ENCODE measurements at places on chromosomes 3 and 15.

- DNase-seq = no peak
These were observed 181.0 kb downstream of the ATG7 start for GRCh38 chr3:11452885-11453847.

DNA sequence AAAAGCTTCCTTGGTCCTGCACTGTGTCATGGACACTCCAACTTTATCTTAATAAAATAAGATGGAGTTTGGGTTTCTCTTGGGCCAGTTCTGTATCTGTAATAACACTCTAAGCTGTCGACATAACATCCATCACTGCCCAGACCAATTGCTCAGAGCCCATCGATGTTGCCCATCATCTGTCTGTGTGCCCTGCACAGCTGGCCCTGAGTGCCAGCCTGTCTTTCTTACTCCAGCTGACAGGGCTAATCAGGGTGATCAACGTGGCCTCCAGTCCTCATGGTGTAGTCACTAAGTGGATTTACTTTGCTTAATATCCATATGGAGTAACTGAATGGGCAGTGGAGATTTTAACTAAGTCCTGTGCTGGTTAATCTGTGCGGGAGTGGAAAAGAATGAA is 419.8 kb upstream of the TPM1 start:
- DNase-seq = no peak

GRCh38 chr15:67033012-67033411 is 32.4 kb upstream of the SMAD3 start:
- no peak for DNase-seq

DNA sequence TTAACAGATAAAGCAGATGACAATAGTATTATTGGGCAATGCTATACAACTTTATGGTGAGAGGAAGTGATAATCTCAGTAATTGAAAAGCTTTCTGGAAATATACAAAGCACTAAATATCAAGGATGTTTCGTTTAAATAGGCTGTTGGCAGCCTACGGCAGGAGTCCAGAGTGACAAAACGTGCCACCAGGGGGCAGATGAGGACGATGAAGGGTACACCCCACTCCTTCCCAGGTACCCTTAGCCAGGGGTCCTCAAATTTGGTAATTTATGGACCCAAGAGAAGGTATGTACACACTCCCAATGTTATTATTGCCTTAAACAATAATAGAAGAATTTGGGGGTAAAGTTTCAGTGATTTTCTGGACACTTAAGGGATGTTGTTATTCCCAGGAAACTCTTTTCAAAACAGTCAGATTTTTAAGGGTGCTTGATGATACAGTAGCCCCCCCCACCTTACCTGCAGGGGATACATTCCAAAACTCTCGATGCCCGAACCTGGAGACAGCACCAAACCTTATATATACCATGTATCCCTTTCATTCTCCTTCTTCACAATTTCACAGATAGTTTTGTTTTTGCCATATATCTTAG is 1.4 kb upstream of the MAGEL2 start:
- DNase-seq = peak; percentile 56

DNA sequence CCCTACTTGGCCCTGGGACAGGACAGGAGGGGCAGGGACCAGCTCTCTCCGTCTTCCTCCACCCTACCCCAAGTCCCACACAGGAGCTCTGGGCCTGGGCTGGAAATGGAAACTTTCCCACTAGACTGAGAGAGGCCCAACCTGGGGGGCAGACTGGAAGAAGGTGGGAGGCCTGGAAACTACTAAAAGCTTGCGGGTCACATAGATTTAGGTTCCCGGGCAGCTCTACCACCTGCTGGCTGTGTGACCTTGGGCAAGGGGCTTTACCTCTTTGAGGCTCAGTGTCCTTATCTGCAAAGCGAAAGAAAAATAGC is 49.9 kb upstream of the CCDC174 start:
- no peak for DNase-seq

DNA sequence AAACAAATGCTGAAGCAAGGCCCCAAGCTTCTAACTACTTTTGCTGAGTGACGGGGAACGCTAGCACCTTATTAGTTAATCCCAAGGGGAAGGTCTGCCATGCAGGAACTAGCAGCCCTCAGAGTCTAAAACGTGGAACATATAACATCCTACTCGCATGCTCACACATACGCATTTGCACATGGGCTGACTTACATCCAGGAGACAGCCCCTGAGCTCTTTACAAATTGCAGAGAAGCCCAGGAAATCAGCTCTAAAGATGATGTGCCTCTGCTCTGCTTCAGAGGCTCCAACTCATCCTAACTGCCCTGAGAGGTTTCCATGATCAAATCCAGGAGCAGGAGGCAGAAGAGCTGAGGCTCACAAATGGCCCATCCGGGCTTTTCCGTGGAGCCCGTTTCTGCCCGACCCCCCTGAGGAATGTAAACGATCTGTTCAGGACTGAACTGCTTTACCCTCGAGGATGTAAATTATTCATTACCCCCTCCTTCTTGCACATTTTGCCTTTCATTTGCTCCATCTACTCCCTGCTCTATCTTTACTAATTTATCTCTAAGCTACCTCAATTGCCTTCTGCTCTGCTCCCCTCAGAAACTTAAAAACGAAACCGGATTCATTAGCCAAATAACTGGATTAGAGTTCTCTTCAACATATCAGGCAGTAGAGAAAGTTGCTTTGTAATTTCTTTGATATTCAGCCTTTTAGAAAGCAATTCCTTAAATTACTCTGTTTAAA is 141.9 kb upstream of the CCDC54 start:
- peak; percentile 29 for DNase-seq

DNA sequence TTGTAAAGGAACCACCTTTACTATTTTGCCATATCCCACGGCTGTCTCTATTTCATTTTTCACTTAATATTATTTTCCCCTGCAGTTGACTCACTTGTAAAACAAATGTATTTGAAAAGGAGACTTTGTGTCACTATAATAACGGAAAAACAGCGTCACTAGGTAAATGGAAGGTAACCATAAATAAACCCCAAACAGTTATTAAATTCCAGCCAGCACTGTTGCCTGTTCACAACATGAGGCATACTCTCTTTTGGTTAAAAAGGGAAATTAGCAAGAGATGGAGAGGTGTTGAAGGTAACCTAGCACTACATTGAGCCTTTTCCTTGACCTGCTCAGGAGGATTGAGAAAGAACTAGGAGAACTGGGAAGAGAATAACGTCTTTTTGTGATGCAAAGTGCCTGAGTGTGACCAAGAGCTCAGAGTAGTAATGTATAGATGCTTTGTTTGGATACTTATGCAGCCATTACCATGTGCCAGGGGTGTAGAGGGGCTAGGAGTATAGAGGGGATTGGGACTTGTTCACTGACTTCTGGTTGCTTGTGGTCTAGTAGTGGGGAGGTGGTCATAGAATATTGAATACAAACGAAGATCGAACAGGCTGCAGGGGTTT is 19.6 kb downstream of the FLNB start:
- DNase-seq = no peak

GRCh38 chr3:197496746-197497125 is 59.0 kb downstream of the BDH1 start:
- no peak for DNase-seq

DNA sequence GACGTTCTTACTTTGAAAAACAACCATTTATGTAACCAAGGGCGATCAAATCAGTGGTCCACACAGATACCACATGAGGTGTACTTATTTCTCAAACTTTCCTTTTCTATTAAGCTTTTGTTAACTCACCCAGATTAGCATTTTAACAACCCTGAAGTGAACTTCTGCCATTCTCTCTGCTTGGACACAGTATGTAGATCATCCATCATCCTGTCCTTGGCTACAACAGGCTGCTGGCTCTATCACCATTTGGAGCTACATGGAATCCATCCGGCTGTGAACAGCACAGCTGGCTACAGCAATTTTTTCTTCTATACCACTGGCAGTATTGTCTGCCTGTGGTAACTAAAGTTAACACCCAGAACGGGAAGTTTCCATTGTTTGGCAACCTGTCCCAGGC is 4.4 kb downstream of the SEMA6D start:
- no peak for DNase-seq

GRCh38 chr3:27228805-27229204 is 140.4 kb downstream of the NEK10 start:
- DNase-seq = peak; percentile 44

Data from HuH-7 (cell line).